ENCODE measurements at places on chromosomes 2 and 18.

DNA sequence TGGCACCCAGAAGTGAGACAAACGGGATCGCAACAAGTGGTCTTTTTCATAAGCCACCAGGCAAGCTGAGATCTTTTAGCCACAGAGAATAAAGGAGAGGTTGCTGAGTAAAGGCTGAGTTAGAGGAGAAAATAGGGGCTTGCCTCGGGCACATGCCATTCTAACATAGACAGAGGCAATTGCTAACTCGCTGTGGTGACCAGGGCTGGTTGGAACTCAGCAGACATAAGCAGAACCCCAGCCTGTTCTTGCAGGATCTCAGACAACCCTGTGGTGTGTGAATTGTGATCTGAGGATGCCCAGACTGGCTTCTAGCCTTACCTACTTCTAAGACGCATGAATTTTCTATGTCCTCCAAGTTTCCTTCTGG lies 300.2 kb downstream of the CDCA7 start:
- no peak for DNase-seq

GRCh38 chr2:158598862-158599517 lies 142.2 kb downstream of the PKP4 start:
- DNase-seq = no peak

- DNase-seq = no peak
Observed at GRCh38 chr2:238098901-238099713, 1.0 kb upstream of the ESPNL start.

- DNase-seq = no peak
Observed at GRCh38 chr2:37005118-37005868, 39.0 kb upstream of the STRN start.

DNA sequence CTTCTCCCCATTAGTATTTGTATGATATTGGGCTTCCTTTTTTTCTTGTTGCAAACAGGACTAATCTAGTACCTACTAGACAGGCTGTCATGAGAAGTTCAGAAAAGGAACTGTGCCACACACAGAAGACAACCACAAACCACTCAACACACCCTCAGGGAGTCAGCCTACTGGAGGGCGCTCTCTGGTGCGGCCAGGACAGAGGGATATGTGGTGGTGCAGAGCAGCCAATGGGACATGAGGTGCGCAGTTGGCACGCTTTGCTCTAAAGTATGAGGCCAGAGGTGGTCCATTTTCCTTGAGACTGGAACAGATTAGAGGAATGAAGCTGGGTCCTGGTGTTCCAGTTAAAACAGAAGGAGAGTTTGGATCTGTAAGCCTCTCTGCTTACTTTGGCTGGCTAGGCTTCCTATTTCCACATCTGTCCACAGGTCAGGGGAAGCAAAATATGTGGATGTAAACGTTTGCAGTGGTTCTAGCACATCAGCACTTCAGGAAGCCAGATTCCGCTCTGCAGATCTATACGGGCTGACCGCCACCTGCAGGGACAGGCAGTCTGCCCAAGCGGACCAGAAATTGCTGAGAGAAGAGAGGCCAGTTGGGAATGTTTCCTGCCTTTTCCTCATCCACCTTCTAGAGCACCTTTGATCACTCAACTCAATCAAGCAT lies 114.1 kb downstream of the GFPT1 start:
- DNase-seq = no peak

DNA sequence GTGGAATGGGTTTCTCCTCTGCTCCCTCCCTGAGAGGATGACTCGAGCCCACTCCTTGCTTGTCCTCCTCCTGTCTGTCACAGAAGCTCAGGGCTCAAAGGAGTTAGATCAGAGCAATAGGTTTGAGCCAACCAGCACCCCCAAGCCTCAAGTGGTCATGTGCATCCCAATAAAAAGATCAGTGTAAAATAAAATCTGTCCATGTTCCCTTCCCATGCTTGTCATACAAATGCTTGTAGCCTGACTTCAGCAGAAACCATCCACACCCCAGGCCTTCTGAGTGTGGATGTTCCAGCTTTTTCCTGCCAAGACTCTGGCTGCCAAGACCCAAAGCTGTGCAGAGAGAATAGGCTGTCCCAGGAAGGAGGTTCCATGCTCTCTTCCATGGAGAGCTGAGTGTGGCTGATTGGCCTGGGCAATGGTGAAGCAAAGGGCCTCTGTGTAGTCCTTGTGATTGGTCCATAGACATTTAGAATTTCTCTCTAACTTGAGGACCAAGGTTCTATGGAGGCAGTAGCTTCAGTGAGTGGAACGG lies 67.4 kb downstream of the GYPC start:
- no peak for DNase-seq

DNA sequence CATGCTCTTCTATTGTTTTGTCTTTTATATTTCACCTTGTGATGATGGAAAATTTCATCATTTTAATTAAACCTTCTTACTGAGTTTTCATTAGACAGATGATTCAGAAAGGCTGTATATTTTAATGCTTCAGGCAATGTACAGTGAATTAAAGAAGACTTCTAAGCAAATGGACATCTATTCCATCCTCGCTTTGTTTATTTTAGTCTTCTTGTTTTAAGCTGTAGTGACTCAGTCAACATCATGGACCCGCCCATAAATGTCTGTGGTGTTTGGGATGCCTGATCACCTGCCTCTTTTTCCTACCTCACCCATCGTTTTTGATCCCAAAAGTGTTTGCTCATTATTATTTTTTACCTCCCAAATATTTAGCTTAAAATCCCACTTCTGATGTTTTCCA lies 43.1 kb downstream of the KYNU start:
- DNase-seq = no peak

Measured in amniotic stem cell (primary cell).